H1 (cell line): ENCODE measurements at places on chromosomes 2 and 18. TPM values are rescaled to one million over a fixed set of nuclear protein-coding genes. Genes with fewer than 3 reads are reported as not detected.

The ALPI gene
- not detected in 2 replicates for total RNA-seq

The HSBP1L1 gene
- 0.69 and 1.0 TPM in 2 replicates for total RNA-seq

GRCh38 chr18:63963615-63964256 is 6.1 kb upstream of the SERPINB8 start:
- no peaks in the 10 kb centered on the region for H3K4me1 ChIP-seq
- H3K4me3 ChIP-seq: no peak overlapping the region
- H3K27ac ChIP-seq: no peak overlapping the region
- H3K27me3 ChIP-seq: no peaks in the 10 kb centered on the region; the same call in 1 of the 2 replicates
- DNase-seq: no peak
- no peaks in the 10 kb centered on the region for H3K36me3 ChIP-seq

DNA sequence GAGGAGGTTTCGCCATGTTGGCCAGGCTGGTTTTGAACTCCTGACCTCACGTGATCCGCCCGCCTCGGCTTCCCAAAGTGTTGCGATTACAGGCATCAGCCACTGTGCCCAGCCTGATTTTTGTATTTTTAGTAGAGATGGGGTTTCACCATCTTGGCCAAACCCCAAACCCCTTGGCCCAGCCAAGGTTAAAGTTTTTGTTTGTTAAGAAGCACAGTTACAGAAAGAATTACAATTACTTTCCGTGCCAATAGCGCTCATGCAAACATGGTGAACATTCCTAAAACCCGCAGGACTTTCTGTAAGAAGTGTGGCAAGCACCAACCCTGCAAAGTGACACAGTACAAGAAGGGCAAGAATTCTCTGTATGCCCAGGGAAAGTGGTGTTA is 26.1 kb downstream of the ITSN2 start:
- no peaks in the 10 kb centered on the region for H3K4me1 ChIP-seq
- H3K36me3 ChIP-seq: no peaks in the 10 kb centered on the region
- DNase-seq: no peak
- no peak overlapping the region; the same call in 1 of the 2 replicates for H3K27ac ChIP-seq
- no peaks in the 10 kb centered on the region for H3K27me3 ChIP-seq
